ENCODE measurements at places on chromosomes 6 and 20.

- no peak for DNase-seq
Measured at GRCh38 chr6:104638841-104639290, 220.9 kb downstream of the HACE1 start.

GRCh38 chr6:43516367-43516696 lies 394 bp downstream of the YIPF3 start:
- no peak for DNase-seq

DNA sequence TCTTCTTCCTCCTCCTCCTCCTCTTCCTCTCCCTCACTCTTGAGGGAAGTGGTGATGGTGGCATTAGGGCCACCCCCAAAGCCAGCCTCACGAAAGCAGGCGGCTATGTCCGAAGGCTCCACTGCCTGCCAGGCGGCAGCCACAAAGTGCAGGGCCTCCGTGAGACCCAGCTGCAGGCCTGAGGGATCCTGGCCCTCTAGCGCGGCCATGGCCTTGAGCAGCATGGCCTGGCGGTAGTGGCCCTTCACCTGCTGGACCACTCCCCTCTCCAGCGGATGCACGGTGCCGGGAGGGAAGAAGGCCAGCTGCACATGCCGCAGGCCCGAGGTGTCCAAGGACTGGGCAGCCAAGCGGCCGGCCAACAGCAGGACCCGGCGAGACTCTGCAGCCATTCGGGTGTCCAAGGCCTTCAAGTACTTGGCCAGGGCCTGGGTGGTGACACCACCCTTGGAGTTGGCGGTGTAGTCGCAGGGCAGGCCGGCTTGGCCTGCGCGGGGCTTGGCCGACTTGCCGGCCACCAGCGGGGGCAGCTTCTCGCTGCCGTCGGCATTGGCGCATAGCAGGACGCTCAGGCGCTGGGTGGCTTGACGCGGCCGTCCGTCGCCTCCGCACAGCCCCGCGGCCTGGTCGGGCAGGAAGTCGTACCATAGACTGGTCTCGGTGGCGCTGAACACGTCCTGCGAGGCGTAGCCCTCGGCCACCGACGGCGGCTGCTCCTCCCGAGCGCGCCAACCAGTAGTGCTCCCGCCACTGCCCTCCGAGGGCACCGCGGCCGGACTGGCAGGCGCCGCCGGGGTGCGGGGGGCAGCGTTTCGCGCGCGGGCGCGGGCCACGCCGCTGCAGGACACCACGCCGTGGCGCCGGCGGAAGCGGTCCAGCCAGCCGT lies 1.1 kb downstream of the CENPB start:
- no peak for DNase-seq

- DNase-seq = no peak
Measured at GRCh38 chr6:130107710-130108109, 89.3 kb downstream of the L3MBTL3 start.

- no peak for DNase-seq
Measured at GRCh38 chr6:107345393-107345792, 114.0 kb downstream of the PDSS2 start.

DNA sequence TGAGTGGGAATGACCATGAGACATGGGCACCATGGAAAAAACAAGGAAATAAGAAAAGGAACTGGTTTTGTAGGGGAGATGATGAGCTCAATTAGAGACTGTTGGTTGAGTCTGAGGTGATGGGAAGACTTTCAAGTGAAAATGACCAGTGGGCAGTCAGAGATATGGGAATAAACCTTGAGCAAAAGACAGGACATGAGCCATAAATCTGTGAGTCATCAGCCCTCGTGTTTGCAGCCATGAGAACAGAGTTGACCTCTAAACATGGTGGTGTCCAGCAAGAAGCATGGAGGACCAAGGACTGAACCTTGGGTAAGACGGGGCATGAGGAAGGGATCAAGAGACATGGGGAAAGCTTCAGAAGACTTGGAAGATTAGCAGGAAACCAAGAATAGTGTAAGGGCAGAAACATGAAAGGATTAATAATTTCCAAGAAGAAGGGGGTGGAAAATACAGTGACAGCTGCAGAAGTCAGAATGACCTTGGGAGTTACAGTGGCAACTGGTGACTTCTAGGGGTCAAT lies 280.6 kb upstream of the PRDM1 start:
- peak; percentile 54 for DNase-seq

GRCh38 chr6:40082278-40083043 lies 148.2 kb upstream of the MOCS1 start:
- DNase-seq = no peak

DNA sequence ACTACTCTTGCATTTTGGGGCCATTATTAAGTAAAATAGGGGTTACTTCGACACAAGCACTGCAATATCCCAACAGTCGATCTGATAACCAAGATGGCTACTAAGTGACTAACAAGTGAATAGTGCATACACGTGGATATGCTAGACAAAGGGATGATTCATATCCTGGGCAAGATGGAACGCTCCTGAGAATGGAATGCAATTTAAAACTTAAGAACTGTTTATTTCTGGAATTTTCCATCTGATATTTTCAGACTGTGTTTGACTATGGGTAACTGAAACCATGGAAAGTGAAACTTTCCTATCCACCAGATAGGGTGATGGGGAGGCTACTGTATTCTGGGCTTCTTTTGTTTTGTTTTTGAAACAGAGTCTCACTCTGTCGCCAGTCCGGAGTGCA lies 66.5 kb downstream of the ILRUN start:
- peak; percentile 91 for DNase-seq

GRCh38 chr6:102549221-102549874 lies 1155.8 kb downstream of the GRIK2 start:
- no peak for DNase-seq

DNA sequence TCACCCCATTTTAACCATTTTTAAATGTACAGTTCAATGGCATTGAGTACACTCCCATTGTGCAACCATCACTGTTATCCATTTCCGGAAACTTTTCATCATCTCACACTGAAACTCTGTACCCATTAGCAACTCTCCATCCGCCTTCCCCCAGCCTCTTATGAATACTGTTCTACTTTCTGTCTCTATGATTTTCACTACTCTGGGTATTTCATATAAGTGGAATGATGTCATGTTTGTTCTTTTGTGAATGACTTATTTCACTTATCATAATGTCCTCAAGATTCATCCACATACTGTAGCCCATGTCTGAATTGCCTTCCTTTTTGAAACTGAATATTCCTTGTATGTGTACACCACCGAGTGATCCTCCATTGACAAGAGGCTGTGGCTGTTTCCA lies 92.9 kb upstream of the TOX2 start:
- no peak for DNase-seq

- no peak for DNase-seq
Measured at GRCh38 chr6:55089325-55089724, 85.0 kb upstream of the HCRTR2 start.

- DNase-seq = no peak
Measured at GRCh38 chr6:18022398-18023231, 35.2 kb upstream of the KIF13A start.

- no peak for DNase-seq
Measured at GRCh38 chr20:8646716-8647115, 422.2 kb upstream of the PLCB4 start.

GRCh38 chr6:124927806-124928205 lies 34.4 kb upstream of the RNF217 start:
- DNase-seq = peak; percentile 50
